ENCODE measurements at places on chromosomes 7 and 10.

GRCh38 chr7:27031289-27032172 is 64.3 kb downstream of the HOXA1 start:
- DNase-seq = no peak

- DNase-seq = no peak
These were observed 110.2 kb downstream of the TMEM26 start for GRCh38 chr10:61342858-61343572.

DNA sequence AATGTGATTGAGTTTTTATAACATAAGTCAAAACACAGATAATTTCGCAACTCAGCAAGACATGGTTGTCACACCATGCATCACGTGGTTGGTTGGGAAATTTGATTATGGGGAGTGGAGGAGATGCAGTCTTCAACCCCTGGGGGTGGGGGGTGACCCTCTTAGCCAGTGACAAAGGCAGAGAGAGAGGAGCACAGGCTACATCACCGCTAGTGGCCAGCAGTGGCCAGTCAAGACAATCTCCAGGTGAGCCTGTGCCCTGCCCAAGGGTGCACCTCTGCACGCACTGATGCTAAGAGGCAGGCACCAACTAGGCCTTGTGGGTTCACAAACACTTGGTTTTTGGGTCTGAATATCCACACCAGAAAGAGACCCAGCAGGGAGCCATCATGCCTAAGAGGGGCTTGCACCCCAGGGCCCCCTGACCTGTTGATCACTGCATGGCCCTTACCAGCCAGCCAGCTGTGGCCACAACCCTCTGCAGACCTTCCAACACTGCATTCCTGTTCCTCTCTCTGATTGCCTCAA is 244.4 kb downstream of the FANK1 start:
- DNase-seq = no peak

- DNase-seq = no peak
These were observed 34.2 kb downstream of the CYP17A1 start for GRCh38 chr10:102802920-102803534.

- DNase-seq = no peak
These were observed 26.1 kb downstream of the GBX1 start for GRCh38 chr7:151141311-151141854.

- no peak for DNase-seq
These were observed 33.3 kb downstream of the CRHR2 start for GRCh38 chr7:30648744-30649540.

- no peak for DNase-seq
These were observed 6.3 kb downstream of the ZNF503 start for GRCh38 chr10:75395066-75395931.

DNA sequence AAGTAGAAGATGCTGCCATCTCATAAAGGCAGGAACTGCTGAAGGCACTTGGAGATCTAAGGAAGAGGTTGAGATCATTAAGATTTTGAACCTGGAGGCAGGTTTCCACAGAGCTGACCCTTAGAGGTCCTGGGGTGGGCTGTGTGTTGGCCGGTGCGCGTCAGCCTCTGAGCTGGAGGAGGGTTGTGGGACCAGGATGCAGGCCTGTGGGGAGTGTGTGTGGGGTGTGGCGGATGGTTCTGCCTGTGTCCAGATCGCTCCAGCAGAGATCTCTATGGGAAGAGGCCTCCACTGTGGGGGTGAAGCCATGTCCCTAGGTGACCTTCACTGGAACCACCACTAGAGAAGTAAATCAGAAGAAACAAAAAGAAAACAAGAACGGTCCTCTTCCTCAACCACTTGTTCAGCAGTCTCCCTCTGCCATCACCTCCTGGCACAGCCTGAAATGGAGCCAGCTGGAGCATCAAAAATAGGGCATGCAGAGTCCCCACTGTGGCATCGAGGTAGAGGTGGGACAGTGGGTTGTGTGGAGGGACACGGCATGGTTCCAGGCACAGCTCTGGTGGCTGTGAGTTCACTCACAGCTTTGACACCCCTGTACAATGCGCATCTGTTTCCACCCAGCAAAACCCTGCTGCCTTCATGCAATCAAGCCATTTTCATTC is 453.8 kb downstream of the TCERG1L start:
- no peak for DNase-seq

DNA sequence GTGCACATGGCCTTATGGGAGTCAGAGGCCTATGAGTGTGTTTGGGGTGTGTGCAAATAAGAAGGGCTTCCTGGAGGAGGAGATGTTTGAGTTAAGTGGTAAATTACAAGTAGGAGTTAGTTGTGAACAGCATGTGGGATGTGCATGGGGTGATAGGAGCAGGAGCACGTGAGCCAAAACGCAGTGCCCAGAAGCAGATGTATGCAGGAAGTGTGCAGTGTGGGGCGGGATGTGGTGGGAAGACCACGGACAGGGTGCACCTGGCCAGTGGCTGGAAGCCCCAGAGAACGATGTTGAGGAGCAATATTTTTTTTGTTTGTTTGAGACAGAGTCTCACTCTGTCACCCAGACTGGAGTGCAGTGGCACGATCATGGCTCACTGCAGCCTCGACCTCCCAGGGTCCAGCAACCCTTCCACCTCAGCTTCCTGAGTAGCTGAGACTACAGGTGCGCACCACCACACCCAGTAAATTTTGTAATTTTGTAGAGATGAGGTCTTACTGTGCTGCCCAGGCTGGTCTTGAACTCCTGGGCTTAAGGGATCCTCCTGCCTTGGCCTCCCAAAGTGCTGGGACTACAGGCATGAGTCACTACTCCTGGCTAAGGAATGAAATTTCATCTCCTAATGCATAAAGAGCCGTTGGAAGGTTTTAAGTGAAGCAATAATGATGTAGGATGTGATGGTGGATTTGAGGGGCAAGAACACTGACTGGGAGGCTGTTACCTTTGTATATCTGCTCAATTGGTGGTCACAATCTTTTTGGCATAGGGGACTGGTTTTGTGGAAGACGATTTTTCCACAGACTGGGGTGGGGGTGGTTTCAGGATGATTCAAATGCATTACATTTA is 78.4 kb downstream of the LYZL2 start:
- DNase-seq = no peak

DNA sequence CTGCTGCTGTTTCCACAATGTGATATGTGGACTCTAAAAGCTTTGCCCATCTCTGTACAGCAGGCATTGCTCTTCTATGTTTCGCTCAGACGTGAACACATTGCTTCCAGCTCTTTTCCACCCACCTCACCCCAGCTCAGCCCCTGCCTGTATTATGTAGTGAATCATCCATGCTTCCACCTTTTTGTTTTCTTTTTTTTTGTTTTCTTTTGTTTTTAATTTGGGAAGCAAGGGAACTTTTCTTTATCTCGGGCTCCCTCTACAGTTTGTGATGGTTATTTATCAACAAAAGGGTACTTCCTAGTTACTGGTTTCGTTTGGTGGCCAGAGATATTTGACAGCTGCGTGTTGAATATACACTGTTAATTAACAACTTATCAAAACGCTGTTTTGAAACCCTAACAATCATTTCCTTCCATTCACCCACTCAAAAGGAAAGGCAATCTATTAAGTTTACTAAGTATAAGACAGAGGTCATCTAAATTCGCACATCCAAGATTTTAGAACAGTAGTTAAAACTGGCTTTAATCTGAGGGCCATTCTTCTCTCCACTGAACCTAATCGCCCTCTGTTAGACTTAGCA is 127.9 kb upstream of the STK17A start:
- no peak for DNase-seq

GRCh38 chr7:39360766-39361165 is 205.4 kb upstream of the YAE1 start:
- DNase-seq = no peak

DNA sequence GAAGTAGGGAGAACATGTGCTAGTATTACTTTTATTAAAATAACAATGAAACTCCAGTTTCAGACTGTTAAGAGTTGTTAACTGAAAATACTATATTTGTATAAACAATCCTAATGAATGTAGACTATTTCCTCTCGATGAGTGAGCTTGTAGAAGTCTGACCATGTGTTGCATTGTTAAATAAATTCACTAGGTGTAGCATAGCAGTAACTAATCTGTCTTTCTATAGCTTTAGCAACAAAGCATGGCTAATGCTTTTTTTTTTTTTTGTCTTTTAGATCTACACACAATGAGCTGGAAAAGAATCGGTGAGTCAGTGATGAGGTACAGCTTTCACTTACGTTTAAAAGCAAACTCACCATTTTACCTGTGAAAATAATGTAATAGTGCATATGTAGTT is 37.1 kb downstream of the MXI1 start:
- no peak for DNase-seq

GRCh38 chr7:38731215-38731614 is 100.0 kb upstream of the AMPH start:
- no peak for DNase-seq

GRCh38 chr7:24829787-24830186 is 72.5 kb upstream of the GSDME start:
- DNase-seq = no peak

DNA sequence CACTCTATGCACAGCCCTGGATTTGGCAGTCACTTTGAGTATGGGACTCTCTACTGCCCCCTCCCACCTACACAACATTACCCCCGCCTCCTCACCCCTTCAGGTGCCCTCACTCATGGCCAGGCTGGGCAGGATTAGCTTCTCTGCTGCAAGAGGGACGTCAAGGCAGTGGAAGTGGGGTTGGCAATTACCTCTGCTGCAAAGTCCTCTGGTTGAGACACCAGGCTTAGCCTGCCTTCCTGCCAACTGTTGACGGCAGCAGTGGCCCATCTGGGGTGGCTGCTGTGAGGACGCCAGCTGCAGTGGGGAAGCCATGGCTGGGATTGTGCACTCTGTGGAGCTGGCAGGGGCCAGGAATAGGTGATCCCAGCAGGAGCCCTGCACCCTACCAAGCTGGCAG is 26.7 kb downstream of the SVIL start:
- DNase-seq = no peak

Measured in effector memory CD8-positive, alpha-beta T cell (primary cell).